Right renal pelvis (tissue), 4 donors: ENCODE measurements at places on chromosomes 2 and 18. TPM values are rescaled to one million over a fixed set of nuclear protein-coding genes. Genes with fewer than 3 reads are reported as not detected.

- DNase-seq: no peak
Measured at GRCh38 chr18:13791181-13791580, 32.8 kb upstream of the MC5R start.

DNA sequence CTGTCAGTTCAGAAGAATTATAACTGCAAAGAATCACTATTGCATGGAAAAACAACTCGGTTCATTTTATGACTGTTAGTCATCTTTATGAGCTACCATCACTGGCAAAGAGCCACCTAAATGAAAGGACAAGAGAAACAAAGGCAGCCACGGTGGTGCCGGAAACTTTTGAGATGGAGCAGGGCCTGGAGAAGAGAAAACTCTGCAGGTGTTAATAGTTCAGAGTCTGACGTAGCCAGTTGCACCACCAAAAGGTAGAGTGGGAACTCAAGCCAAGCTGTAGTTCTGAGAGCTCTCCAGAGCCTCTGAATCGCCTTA, 110.9 kb downstream of the FTCDNL1 start:
- DNase-seq: no peak

Gene TRIM43
- 0.70 TPM for polyA plus RNA-seq

Gene CHCHD5
- 29.1 TPM for polyA plus RNA-seq
